Hypothalamus (tissue), 51 donors: ENCODE measurements at places on chromosomes 7 and 10.

- no peak for DNase-seq
Measured at GRCh38 chr7:37248396-37248861, 200.2 kb downstream of the ELMO1 start.

DNA sequence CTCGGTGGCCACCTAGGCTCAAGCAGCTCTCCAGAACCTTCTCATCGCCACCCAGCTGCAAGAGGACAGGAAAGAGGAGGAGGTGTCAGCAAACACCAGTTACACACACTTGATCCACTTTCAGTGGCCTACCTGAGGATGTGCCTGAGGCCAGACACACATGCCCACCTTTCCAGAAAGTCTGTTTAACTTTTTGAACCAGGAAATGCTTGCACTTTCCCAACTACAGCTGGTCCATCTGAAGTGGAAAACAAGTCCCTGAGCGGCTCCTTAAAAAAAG lies 15.7 kb upstream of the CYREN start:
- DNase-seq = no peak

DNA sequence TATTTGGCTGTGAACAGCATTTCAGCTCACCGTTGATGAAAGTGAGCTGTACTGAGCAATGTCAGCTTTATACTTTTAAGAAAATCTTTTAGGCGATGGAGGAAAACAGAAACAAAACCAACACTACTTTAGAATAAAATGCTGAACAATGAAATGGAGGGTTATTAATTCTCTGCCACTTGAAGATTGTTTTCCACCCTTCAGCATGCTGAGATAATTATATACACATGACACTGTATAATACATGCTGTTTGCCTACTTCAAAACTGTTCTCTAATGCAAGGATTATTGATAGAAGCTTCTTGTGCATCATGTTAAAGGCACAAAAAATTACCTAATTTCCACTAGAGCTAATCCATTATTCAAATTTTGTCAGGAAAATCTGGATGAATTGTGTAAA lies 66.8 kb downstream of the CACNA2D1 start:
- no peak for DNase-seq

DNA sequence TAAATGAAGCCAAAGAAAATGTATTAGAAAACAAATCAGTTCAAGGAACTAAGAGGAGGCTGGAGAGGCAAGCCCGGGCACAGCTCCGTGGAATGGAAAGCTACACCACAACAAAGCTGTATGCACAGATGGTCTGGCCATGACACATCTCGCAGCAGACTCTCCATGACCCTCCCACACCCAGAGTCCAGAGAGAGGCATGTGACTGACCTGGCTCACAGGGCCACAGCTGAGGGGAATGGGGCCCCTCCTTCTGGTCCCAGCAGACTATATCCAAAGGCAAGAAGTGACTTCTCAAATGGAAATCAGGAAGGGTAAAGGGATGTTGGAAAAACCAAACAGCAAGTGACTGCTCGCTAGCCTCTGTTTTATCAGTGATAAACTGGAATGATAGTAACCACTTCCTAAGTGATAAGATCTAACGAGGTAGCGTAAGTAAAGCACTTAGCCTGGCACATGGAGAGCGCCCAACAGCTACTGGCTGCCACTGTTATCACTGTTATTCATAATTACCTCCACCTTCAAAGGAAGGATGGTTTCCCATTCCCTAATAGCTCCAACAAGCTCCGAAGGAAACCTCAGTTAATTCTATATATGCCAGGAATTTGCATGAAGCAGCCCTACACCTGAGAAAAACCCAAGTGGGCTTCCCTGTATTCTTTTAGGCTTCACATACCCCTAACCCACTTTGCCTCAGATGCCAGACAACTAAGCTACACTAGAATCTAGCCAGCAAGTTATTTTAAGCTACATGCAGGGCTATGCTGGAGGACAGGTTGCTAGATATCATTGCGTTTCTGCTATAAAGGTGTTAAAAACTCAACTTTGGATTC lies 8.4 kb downstream of the OSBPL3 start:
- no peak for DNase-seq

- DNase-seq = no peak
Measured at GRCh38 chr10:4059471-4060138, 274.6 kb upstream of the KLF6 start.

DNA sequence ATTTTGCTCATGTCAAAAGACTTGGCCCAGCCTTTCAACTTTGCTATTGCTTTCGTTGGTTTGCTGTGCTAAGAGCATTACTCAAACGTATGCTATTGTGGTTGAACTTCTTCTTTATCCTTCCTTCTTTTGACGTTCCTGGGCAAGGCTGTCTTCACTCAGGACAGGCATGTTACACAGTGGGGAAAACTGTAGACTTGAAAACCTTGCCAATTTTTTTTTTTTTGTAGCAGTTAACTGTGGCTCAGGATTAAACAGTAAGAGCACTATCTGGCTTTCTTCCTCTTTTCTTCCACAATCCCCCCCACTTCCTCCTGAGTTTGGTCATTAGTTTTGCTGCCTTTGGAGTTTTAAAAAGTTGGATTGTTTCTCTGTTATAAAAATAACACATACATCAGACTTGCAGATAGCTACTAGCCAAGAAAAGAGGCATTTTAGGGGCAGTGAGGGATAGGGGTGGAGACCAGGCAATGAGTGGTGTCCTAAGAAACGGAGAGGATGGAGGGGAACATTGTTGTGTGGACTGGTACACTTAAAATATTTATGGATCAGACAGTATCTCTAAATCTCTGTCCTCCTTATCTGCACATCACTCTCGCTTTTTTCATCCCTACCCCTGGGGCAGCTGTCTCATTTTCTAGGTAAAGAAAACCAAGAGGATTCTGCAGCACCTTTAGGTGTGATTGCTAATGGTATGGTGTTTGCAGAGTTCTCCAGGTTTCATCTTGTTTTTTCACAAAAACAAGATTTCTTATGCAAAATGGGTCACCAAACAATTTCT lies 181.7 kb downstream of the LRMDA start:
- no peak for DNase-seq
